Epithelial cell of proximal tubule (primary cell): ENCODE measurements at places on chromosomes 1 and 21. TPM values are rescaled to one million over a fixed set of nuclear protein-coding genes. Genes with fewer than 3 reads are reported as not detected.

Gene MAP3K21
- 7.3 and 11.0 TPM in 2 replicates for total RNA-seq

Gene TRAF3IP3
- not detected in 2 replicates for total RNA-seq

Gene LCE6A
- total RNA-seq = not detected in 2 replicates

Gene SPATA17
- total RNA-seq = 0.22 and 0.58 TPM in 2 replicates

Gene ELF3
- total RNA-seq = 70.2 and 265 TPM in 2 replicates

Gene DNASE2B
- not detected in 2 replicates for total RNA-seq
